ENCODE measurements at places on chromosomes 6 and 20.
A peak's percentile ranks its signal among the peaks of the same experiment; 100 is the strongest.

- peak; percentile 89 for DNase-seq
These were observed 128.4 kb upstream of the SGK1 start for GRCh38 chr6:134446218-134446848.

DNA sequence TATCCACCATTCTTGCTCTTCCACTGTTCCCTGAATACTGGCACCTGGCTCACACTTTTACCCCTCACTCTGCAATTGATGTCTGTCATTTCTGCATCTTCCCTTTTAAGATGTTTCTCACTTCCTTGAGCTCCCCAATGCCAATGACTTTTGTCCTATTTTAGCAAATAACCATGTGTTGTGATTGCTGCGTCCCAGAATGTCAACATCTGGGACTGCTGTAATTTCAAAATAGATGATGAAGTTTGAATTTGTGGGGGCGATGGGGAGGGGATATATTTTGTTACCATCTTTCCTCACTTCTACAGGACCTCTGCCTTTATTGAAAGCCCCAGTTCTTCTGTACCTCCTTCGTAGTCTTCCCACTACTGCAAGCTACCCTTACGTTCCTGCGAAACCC is 40.0 kb upstream of the ADGRF5 start:
- no peak for DNase-seq

DNA sequence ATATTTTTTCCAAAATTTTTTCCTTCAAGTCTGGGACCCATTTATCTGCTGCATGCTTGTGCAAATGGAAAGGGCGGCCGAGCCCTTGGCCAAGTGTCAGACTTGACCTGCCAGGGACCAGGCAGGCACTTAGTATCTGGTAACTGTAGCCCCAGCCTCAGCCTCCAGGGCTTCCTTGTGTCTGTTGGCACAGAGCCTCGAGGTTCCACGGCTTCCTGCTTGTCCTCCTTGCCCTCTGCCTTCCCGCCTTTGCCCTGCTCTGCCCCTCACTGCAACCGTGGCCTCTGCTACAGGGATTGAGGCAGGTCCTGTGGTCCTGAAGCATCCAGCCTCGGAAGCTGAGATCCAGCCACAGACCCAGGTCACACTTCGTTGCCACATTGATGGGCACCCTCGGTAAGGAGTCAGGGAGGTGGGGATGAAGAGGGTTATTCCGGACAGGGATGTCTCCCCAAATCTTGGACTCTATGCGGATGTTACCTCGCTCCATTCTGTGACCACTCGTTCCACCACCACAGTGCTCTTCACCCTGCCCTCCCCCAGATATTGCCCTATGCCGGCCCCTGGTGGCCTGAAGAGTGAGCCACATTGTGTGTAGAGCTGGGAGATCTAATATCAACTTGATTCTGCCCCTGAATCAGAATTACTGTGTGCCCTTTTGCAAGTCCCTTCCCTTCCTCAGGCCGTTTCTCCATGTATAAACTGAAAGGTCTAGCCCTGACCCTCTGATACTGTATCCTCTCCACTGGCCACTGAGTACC is 41.5 kb upstream of the SRF start:
- DNase-seq, result peak; percentile 64

GRCh38 chr6:121482751-121483150 is 47.3 kb downstream of the GJA1 start:
- DNase-seq, result no peak

GRCh38 chr6:16406966-16407365 is 168.6 kb downstream of the GMPR start:
- DNase-seq, result no peak

GRCh38 chr6:162621246-162621645 is 106.3 kb downstream of the PRKN start:
- peak; percentile 8 for DNase-seq

- DNase-seq, result no peak
These were observed 244.4 kb upstream of the TCF21 start for GRCh38 chr6:133644548-133644891.

GRCh38 chr6:42979523-42980177 is 669 bp upstream of the PEX6 start:
- no peak for DNase-seq

DNA sequence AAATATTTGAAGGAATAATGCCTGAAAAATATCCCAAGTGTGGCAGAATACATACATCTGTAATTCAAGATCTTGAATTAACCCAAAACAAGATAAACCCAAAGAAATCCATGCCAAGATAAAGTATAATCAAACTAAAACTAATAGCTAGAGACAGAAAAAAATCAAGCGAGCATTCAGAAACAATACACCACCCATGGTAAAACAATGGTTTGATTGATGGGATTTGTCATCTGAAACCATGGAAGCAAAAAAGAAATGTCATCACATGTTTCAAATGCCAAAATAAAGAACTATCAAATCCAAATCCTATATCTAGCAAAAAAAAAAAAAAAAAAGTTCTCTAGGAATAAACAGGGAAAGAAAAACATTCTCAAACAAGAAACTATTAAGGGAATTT is 5.1 kb upstream of the DEFB127 start:
- DNase-seq, result no peak

DNA sequence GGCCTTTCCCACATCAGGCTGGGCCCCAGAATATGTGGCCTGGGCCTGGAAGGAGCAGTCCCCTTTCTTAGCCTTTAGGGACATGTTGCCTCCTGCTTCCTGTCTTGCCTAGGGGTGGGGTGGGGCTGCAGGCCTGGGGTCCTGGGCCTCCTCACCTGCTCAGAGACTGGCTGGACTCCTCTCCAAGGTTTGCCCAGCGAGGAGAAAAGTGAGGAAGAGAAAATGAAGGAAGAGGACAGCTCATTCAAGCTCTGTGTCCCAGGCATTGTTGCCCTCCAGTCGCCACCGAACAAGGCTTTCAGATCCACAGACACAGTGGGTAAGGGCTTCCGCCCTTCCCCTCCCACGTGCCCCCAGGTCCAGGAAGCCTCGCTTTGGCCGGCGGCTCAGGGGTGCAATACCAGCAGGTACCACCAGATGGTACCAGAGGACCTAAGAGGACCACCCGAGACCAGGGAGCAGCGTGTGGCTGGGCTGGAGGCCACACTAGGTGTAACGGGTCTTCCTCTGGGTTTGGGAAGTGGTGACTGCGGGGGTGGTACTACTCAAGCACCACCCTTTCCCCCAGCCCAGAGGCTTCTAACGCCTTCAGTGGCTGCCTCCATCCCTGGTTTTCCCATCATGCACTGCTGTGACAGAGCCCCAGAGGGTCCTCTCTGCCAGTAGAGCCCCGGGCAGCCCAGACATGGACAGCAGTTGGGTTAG is 5.5 kb upstream of the BAK1 start:
- DNase-seq, result peak; percentile 71

DNA sequence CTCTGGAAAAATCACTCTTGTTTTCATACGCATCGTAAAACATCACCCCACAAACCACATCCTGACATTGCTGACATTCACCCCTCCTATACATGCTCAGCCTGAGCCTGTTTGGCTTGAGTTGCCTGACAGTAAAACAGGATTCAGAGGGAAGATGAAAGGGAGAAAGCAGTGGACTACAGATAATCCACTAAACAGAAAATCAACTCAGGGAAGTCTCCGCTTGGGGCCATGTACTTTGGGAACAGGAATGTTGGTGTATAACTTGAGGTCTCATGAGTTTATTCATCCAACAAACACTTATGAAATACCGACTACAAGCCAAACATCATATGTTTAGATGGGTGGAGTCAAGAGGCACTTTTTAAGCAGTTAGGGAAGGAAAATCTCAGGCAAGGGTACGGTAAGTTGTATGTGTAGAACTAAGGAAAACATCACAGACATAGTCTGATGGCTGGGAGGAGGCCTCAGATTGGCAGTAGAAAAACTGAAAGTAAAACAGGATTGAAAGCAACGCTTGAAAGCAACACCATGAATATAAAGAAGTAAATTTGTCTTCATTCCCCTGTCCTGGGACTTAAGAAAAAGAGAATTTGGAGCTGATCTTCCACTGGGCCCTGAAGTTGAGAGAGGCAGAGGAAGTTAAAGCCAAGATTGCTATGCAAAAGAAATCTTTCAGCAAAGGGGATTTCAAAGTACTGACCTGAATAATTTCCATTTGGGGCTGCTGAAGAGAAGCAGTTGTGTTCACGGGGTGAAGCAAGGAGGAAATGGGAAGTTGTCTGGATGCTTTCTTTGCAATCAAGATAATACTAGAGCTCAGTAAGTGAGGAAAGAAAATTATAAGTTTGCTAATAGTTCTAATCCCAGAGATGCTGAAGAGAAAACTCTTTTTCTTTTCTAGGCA is 28.8 kb downstream of the PDE7B start:
- DNase-seq, result peak; percentile 79

GRCh38 chr20:43722153-43722505 is 4.7 kb downstream of the GTSF1L start:
- DNase-seq, result no peak

GRCh38 chr6:148971031-148971927 is 224.4 kb downstream of the UST start:
- peak; percentile 41 for DNase-seq

GRCh38 chr6:169099411-169100202 is 154.0 kb downstream of the THBS2 start:
- peak; percentile 49 for DNase-seq

DNA sequence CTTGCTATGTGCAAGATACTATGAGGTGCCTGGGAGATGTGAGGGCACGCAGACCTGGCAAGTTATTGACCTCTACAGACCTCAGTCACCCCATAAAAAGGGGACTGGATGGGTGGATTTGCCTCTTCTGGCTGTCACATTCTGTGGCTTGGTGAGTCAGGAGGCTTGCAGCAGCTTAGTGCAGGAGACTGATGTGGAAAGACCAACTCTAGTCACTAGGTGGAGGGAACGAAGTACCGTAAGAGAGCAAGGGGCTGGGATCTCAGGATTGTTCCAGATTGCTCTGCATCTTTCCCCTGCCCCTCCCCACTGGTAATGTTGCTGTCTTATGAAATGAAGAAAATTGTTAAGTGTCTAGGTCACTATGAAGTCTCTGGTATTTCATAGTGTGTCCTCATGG is 3.3 kb downstream of the MAPRE1 start:
- DNase-seq, result peak; percentile 81

DNA sequence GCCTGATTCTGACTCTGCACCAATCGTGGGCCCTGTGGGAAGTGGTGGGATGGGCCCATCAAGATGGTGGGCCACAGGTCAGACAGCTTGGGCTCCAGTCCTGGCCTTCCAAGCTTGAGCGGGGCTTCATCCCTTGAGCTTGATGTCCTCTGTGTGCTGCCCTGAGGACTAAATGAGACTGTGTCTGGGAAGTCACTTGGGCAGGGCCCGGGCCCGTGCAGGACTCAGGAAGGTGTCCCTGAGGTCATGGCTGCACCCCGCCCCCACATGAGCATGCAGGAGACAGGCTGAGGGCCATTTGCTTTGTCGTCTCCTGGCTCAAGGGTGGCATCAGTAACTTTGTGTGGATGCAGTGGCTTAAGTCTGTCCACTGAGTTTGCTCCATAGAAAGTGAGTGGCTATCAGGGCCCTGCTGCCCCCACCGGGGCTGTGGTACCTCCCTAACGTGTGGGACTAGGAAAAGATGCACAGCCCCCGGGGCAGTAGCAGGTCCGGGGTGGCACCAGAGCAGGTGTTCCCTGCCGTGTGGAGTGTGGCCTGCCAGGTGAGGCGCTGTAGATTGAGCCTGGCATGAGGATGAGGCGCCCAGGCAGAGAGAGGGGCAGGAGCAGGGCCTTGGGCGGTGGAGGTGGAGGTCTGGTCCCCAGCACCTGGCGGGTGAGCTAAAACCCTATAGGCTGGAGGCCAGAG is 298.6 kb downstream of the TAF4 start:
- no peak for DNase-seq

Measured in fibroblast of skin of scalp (primary cell).